Left hindlimb (tissue), 1 donor: ENCODE measurements at places on chromosomes 5 and 9.
A peak's percentile ranks its signal among the peaks of the same experiment; 100 is the strongest.

GRCh38 chr5:16518606-16519005, 53.0 kb upstream of the ZNF622 start:
- DNase-seq, result no peak

GRCh38 chr5:65811885-65812284, 89.9 kb downstream of the NLN start:
- no peak for DNase-seq

- no peak for DNase-seq
Measured at GRCh38 chr5:39440958-39441624, 16.3 kb upstream of the DAB2 start.

DNA sequence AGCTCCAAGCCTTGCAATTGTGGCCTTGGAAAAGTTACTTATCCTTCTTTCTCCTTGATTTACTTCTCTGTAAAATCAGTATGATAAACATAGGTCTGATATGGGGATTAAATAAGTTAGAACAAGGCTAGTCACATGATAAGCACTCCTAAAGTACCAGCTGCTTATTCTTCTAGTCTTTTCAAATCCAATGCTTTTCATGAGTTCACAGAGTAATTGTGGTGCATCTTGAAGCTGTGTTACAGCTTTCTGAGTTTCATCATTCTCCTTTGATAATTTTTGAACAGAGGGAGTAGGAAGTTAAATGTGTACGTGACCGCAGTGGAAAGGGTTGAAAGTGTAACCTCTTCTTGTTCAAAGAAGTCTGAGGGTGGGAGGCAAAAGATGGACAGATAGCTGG, 38.8 kb upstream of the CCDC112 start:
- DNase-seq, result no peak

DNA sequence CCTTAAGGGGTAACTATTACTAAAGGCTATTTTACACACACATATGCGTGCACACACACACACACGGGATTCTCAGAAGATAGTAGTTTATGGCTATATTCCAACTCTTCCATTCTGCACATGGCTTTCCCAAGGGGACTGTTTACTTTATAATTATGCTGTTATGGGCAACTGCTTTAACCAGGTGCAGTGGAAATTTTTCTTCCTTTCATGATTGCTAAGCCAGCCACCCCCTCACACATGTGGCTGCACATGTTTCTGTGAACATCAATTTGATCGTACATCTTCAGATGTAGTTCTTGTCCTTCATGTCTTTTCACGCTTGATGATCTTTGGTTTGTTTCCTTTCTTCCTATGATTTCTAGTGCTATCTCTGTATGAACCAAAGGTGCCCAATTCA, 37.0 kb downstream of the MRPS30 start:
- no peak for DNase-seq

GRCh38 chr5:171956887-171957495, 49.4 kb downstream of the FBXW11 start:
- no peak for DNase-seq

DNA sequence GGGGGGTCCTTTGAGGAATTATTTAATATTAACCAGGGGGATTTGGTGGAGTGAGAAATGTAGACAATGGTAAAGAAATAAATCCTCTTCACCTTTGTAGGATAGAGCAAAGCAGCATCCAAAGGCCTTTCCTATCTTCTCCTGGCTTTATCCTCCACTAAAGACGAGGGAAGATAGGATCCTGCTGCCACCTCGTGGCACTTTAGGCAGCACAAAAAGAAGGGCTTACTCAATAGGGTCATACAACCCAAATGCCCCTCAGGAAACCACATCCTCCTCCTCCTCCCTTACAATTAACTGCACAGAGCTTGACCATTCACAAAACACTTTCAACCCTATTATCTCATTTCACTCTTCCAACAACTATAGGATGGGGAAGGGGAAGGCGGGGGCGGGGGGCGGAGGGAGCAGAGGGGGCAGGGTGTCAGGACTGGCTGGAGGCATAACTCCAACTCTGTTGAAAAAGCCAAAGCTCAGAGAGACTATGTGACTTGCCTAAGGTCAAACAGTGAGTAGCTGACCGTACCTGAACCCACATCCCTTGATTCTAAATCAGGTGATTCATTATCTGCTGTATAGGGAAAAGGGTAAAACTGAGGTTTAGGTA, 45.4 kb upstream of the MYOT start:
- DNase-seq, result peak; percentile 43

- no peak for DNase-seq
Measured at GRCh38 chr5:64691291-64691690, 988 bp downstream of the SHISAL2B start.
